ENCODE measurements at places on chromosomes 6 and 20.

- DNase-seq: no peak
Measured at GRCh38 chr6:149248693-149249369, 68.7 kb upstream of the TAB2 start.

DNA sequence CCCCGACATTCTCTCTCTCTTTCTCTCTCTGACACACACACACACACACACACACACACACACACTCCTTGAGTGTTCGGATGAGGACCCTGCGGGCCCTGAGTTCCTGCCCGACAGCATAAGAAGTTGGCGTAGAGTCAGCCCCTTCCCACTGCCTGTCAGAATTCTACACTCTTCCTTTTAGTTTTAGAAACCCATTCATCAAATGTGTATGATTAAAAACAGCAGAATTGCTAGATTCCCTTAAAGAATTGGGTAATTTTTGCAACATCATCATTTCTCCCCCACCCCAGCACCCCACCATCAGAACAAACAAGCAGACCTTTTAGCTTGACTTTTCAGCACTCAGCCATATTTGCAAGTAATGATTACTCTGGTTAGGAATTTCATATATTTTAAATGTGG is 322.8 kb downstream of the FARS2 start:
- no peak for DNase-seq

- DNase-seq: no peak
Measured at GRCh38 chr6:21103626-21104224, 489.8 kb upstream of the SOX4 start.

GRCh38 chr6:85250586-85251220 is 199.2 kb upstream of the NT5E start:
- no peak for DNase-seq

- no peak for DNase-seq
Measured at GRCh38 chr6:157283900-157284737, 39.2 kb downstream of the TMEM242 start.

GRCh38 chr6:36098920-36099647 is 31.2 kb upstream of the MAPK13 start:
- no peak for DNase-seq

GRCh38 chr6:99587792-99588191 is 18.8 kb upstream of the PRDM13 start:
- no peak for DNase-seq

DNA sequence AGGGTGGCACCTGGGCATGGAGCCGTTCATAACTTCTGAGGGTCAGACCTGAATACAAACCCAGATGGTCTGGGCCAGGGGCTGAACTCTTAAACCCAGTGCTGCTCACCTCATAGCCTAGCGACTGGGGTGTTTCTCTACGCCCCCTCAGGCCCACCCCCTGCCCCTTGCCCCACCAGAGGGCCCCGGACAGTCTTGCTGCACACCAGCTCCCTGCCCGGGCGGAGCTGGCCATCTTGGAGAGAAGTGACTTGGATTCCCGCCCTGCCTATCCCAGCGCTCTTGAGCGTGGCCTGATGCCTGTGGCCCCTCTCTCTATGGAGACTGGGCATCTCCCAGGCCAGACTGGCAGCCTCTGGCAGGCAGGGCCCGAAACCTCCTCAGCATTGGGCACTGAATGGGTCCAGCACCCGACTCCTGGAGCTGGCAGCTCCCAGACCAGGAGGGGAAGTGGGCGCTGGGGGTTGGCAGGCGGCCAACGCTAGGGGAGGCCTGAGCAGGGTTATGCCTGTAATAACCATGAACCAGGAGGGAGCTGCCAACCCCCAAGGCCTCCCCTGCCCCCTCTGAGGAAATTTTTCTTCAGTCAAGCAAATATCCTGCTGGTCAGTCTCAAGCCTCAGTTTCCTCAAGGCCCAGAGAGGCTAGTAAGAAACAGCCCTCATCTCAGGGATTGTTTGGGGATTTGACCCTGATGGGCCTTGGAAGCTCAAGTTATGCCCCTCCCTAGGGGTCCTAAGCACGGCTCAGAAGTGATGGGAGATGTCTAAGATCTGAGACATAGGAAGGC is 169.5 kb downstream of the VEGFA start:
- DNase-seq: no peak

DNA sequence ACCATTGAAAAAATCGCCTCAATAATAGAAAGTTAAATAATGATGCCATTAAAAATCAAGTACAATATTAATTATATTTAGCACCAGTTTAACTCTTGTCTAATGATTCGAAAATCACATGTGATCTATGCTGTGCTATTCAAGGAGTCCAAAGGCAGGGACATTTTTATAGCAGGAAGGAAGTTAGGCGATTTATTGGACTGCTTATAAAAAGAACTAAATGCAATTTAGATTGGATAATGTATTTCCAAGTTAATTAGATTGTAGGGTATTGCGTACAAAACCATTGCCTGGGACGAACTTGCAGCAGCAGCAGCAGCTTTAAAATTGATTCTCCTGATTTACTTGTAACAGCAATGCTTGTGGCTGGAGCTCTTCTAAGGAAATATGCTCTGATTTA is 87.4 kb upstream of the TMEM181 start:
- DNase-seq: no peak

- peak; percentile 38 for DNase-seq
Measured at GRCh38 chr6:108748959-108749358, 99.3 kb upstream of the ARMC2 start.

DNA sequence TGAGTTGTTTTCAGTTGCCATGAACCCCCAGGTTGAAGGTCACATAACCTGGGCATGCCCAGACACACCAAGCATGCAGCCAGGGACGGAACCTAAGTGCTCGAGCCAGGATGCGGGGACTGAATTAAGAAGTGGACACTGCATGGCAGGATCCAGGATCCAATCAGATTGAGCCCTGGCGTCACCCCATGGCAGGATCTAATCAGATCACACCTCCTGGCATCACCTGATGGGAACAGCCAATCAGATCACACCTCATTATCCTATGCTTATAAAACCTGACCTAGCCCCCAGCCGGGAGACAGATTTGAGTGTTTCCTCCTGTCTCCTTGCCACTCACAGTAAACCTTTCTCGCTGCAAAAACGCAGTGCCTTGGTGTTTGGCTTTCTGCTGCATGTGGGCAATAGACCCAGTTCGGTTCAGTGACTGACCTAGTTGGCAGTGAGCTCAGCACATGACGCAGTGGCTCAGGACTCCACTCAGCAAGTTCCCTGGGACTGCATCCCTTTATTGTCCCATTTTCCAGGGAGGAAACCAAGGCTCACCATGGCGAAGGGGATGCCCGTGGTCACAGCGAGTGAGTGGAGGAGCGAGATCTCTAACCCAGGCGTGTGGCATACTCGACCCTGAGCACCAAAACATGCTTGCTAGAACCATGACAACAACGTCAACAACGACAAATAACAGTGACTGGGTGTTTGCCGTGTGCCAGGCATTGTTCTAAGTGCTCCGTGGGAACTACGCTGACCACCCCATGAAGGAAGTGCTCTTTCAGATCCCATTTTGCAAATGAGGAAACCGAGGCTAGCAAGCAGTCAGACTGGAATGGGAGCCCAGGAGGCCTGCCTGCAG is 66.3 kb downstream of the RBM38 start:
- DNase-seq: no peak

DNA sequence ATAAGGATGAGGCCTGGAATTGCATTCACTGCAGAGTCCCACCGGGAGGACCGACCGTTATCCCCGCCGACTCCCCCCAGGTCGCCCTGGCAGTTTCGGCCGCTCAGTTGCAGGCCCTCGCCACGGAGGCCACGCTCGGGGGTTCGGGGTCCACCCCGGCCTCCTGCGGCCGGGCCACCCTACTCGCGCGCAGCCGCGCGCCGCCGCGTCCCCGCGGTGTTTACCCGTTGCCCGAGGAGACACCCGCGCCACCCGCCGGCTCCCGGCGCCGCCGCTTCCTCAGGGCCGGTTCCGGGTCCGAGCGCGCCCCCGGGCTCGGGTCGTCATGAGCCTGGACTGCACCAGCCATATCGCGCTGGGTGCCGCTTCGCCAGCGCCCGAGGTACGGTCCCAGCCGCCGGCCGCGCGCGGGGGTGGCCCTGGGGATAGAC is at the start of gene CCDC170:
TSS of gene CCDC170 (plus strand) at position 214 of the 431 bp plus-strand sequence. CDS start at position 326, 112 bp downstream.
- DNase-seq: peak; percentile 28

GRCh38 chr6:140436023-140436811 is 1061.8 kb upstream of the CITED2 start:
- DNase-seq: no peak

- no peak for DNase-seq
Measured at GRCh38 chr6:132405143-132405915, 4.1 kb upstream of the MOXD1 start.

GRCh38 chr6:157879034-157879872 is 56.2 kb downstream of the SNX9 start:
- no peak for DNase-seq

- no peak for DNase-seq
Measured at GRCh38 chr20:12358655-12359009, 440.9 kb downstream of the BTBD3 start.

GRCh38 chr6:157850030-157850429 is 27.0 kb downstream of the SNX9 start:
- DNase-seq: no peak

GRCh38 chr6:14730654-14731053 is 515.2 kb upstream of the JARID2 start:
- DNase-seq: no peak

- DNase-seq: no peak
Measured at GRCh38 chr6:7899101-7899888, 11.3 kb downstream of the TXNDC5 start.

DNA sequence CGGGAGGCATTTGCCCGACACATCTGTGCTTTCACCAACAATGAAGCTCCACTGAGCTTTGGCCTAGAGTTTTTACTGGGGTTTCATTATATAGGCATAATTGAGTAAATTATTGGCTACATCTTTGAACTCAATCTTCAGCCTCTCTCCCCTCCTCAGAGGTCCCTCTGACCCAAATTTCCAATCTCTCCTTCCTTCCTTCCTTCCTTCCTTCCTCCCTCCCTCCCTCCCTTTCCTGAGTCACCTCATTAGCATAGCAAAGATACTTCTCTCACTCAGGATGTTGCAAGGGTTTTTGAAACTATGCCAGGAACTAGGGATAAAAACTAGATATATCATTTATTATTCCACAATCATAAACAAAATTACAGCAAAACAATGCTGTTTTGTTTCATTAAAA is 238.2 kb upstream of the PRND start:
- DNase-seq: no peak

DNA sequence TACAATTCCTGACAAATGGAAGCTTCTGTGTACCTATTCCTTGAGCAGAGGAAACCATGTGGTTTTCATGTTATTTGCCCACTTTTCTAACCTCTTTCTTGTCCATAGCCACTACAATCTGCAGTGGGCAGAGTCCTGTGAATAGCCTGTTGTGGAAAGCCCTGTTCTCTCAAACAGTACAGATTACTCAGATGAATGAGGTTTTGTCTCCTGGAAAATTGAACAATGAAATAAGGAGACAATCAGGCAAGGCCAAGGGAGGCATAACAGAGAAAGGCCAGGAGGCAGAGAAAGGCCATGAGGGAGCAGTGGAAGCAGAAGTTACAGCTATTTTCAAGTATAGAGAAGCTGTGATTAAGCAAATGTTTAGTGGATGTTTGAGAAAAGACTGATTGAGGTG is 189.3 kb downstream of the GRIK2 start:
- no peak for DNase-seq

- DNase-seq: no peak
Measured at GRCh38 chr6:27007020-27007419, 240.5 kb upstream of the PRSS16 start.

Data from inflammatory macrophage treated with lipopolysaccharide for 1 hour (primary cell).